ENCODE measurements at places on chromosomes 7 and 10.

- DNase-seq = no peak
Observed at GRCh38 chr7:74376256-74377036, 77.3 kb upstream of the GTF2IRD1 start.

DNA sequence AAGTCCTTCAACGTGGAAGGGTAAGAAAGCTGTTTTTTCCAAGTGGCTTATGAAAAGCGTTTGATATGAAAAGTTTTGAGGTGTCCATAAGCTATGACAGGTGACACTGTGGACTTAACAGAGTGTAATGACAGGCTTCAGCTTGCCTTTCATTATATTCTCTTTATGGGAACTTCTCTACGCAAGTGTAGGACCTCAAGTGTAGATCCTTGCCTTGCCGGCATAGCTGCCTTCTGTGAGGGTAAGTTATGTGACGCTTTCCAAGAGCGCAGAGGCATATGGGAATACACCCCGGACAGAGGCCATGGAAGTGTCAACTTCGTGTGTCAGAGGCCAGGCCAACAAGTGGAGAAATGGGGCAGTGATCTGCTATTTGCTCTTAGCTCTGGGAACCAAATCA is 91.9 kb downstream of the GALNT11 start:
- no peak for DNase-seq

GRCh38 chr7:91089382-91089963 is 174.8 kb upstream of the FZD1 start:
- no peak for DNase-seq

DNA sequence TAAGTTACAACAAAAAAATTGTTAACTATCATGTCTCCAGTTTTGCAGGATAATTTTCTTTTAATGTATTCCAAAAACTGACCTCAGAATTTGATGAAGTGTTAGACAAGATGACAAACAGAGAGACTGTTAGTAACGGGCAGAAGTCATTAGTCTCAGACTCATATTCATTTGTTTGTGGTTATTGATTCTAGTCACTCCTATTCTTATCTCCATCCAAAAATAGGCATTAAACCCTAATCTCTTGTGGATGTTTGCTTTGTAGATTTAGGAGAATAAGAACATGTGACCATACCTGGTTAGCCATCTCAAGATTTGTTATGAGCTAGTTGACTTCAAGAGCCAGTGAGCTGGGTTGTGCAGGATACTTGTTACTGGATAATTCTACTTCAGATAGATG is 261.1 kb downstream of the AUTS2 start:
- no peak for DNase-seq

GRCh38 chr7:99123571-99124033 is 20.3 kb downstream of the SMURF1 start:
- DNase-seq = no peak

All from activated naive CD4-positive, alpha-beta T cell treated with Interleukin-2 at 50 U/mL for 16 hours (primary cell).